ENCODE measurements at places on chromosomes 6 and 20.

GRCh38 chr6:7828124-7828523, 82.5 kb downstream of the TXNDC5 start:
- no peak for DNase-seq

- peak; percentile 90 for DNase-seq
These were observed 99.1 kb downstream of the ARMC2 start for GRCh38 chr6:108947114-108947854.

DNA sequence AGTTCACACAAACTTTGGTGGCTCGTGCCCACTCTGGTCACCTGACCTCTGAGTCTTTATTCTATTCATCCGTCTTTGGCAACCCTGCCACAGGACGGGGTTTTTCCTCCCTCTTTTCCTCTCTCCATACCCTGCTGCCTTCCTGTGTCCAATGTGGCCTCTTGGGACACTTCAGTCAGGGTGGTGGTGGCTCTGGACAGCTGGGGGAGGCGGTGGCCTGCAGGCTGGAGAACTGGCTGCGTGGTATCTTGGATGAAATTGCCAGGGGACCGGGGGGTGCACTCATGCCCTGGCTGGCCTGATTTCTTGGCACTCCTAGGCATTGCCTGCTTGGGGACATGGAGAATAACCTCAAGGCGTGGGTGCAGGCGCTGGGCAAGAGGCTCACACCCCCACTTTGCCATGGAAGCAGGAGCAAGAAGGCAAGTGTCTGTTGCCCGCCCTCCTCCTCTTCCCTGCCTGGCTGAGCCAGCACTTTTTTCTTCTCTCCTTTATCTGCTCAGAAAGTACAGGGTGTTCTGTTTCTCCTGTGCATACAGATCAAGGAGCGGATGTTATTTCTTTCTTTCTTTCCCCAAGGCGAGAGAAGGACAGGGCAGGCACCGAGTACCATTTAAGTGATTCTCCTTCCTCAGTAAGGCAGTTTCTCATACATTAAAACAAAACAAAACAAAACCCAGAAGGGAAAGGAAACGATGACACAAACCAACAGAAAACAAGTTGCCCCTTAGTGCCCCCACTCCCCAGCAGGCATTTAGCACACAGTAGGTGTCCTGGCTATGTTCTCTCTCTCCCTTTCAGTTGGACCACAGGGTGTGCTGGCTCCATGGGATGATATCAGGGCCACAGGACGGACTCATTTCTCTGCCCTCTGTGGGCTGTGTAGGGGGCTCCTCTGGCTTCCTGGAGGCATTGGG, 155.5 kb upstream of the RNF24 start:
- DNase-seq = peak; percentile 68

- no peak for DNase-seq
These were observed 9.7 kb downstream of the MDC1 start for GRCh38 chr6:30707281-30707850.

GRCh38 chr6:12772416-12772815, 55.8 kb downstream of the PHACTR1 start:
- DNase-seq = no peak

DNA sequence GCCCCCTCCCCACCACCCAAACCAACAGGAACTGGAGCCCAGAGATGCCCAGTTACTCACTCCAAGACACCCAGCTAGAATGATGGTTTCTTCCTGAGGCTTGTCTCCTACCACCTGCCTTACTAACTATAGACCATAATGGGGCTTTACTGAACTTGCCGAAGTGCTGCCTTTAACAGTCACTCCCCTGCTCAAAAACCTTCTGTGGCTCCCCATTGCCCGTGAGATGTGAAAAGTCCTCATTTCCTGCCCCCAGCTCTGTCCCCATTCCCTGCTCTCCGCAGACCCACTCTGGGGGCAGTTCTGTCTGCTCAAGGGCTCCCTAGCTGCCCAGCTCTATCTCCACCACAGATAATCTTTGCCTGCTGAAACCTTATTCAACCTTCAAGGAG, 4.9 kb downstream of the SIGLEC1 start:
- no peak for DNase-seq

DNA sequence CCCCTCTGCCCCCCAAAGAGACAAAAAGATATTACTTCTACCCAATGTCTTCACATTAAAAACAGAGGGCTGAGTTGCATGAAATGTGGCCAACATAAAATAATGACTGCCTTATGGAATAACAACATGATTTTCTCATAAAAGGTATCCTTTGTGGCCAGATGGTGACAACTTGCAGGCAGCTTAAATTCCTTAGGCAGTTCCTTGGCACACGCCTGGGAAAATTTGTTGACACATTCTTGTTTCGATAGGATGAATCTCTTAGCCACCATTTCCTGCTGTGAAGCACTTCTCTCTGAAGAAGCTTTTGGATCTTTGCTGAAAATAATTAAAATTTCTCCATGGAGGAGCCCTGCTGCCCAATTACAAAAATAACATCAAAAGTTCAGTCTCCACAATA, 109.0 kb upstream of the COL21A1 start:
- DNase-seq = peak; percentile 63

- DNase-seq = peak; percentile 61
These were observed 33.2 kb downstream of the ANKS1A start for GRCh38 chr6:34922177-34922663.

DNA sequence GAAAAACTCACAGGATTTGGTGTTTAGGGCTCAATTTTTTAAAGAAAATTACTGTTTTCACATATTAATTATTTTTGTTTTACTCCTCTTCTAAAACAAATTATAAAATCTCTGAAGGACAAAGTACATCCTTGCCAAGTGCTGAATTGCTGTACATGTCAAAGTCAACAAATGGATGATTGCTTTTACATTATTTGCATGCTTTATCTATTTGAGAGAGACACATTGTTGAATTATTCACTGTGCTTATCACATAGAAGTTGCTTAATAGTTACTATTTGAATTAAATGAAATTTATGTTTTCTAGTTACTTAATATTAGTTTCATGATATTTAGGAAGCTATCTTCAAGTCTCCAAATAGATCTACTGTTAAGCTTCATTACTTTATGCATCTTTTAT, 318.6 kb upstream of the PTCHD4 start:
- no peak for DNase-seq

DNA sequence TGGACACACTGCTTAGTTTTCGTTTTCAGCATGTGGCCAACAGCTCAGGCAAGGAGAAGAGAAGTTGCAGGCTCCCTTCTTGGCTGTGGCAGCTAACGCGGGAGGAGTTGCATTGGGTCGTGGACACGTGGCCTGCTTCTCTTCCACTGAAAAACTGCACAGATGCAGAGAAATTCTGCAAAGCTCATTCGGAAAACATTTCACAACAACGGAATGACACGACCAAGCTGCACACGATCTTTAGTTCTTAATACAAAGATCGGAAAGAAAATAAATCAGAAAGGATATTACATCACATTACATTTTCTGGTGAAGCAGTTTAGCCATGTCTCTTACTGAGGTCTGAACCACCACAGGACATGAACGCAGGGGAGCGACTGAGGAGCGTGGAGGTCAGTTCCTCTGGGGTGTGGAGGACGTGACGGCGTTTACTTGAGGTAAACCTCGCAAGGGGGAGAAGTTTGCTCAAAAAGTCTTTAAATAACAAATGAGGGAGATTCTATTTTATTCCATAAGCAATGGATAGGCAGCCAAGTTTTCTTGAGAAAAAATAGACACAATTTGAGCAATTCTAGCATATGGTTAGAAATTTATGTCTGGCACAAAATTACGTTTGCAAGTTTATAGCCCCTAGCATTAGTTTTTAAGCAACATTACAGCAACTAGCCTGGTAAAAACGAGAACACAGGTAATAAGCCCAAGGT, 178.3 kb downstream of the THBS2 start:
- DNase-seq = peak; percentile 94

GRCh38 chr6:111696814-111697213, 91.1 kb upstream of the TRAF3IP2 start:
- no peak for DNase-seq

GRCh38 chr6:66321017-66321416, 614.0 kb upstream of the EYS start:
- no peak for DNase-seq

DNA sequence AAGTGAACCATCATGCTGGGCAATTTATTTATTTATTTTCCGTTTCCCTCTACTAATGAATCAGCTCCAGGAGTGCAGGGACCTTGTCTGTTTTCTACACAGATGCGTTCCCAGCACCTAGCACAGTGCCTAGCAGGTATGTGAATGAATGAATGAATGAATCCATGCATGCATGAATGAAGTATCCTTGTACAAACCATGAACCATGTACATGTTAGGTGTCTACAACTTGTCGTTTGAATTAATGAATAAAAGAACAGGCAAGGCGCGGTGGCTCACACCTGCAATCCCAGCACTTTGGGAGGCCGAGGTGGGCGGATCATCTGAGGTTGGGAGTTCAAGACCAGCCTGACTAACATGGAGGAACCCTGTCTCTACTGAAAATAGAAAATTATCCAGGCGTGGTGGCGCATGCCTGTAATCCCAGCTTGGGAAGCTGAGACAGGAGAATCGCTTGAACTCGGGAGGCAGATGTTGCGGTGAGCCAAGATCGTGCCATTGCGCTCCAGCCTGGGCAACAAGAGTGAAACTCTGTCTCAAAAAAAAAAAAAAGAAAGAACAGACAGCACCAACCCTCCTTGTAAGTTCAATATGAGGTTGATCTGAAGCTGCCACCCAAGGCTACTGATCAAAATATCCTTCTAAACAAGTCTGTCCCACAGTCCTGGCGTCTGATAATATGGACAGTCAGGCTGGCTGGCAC, 27.3 kb upstream of the SLC9A8 start:
- DNase-seq = no peak

- DNase-seq = peak; percentile 9
These were observed 709 bp downstream of the SCAND1 start for GRCh38 chr20:35953387-35954199.

- peak; percentile 39 for DNase-seq
These were observed 43.1 kb downstream of the BLTP3A start for GRCh38 chr6:34834789-34835518.

DNA sequence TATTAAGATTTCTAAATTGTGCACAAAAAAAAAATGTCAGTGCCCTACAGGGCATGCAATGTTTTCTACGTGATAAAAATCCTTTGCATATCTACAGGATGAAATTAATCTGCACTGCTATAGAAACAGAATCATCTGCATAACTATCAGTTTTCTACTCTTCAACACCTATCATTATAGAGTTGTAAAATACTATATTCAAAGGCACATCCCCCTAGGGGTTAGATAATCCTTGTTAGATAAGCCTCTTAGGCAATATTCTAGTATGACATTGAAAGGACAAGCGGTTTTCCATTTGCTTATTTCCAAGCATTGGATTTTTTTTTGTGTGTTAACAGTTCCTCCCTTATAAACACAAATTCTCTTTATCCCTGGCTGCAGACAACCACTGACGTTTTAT, 98.7 kb upstream of the LAMA2 start:
- DNase-seq = no peak

GRCh38 chr6:68082086-68082485, 553.0 kb upstream of the ADGRB3 start:
- DNase-seq = no peak

GRCh38 chr20:63290677-63291472, 2.1 kb upstream of the COL20A1 start:
- DNase-seq = peak; percentile 34

DNA sequence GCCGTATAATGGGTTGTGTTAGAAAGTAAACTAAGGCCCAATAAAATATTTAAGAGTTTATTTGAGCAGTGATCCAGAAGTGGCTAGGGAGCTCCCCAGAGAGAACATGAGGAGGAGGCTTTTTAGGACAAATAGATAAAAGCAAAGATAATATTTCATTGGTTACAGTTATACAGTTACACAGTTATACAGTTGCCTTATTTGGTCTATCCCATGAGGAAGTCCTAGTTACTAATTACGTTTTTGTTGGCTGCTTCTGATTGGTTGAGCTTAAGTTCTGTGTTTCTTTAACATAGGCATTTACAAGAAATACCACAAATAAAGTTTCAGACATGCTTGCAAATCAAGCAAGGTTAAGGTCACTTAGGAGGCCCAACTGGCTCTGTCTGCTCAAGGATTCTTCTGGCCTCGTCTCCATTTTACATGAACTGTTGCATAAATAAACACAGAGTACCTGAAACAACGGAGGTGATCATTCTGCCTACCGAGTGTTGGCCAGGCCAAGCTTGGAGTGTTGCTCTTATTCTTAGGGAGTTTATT, 7.0 kb downstream of the UBD start:
- peak; percentile 76 for DNase-seq

- peak; percentile 90 for DNase-seq
These were observed 211.6 kb upstream of the MARCKS start for GRCh38 chr6:113645576-113645970.

- no peak for DNase-seq
These were observed 248.8 kb downstream of the TTLL2 start for GRCh38 chr6:167573461-167574215.

DNA sequence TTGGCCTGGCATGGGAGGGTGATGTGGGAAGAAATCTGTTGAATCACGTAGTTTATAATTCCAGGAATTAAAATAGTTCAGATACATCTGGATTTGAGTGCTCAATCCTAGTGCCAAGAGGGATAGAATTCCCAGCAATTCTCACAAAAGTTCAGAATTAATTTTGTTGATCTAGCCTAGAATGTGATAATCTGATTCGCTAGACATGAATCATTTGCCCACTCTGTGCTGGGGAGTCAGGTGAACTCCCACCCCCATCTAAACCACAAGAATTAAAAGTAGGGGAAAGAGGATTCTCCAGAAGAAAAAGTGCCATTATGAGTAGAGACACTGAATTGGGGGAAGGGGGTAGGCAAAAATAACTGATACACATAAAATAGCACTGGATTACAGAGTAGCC, 85.0 kb downstream of the LIN28B start:
- DNase-seq = no peak

- DNase-seq = no peak
These were observed 338.4 kb upstream of the IRAK1BP1 start for GRCh38 chr6:78528926-78529325.

- peak; percentile 63 for DNase-seq
These were observed 121.9 kb downstream of the SIM1 start for GRCh38 chr6:100342830-100343229.

- DNase-seq = peak; percentile 76
These were observed 60.9 kb downstream of the RPRD1B start for GRCh38 chr20:38094373-38094891.

- DNase-seq = no peak
These were observed 365.1 kb downstream of the ZFAND3 start for GRCh38 chr6:38184585-38185080.

DNA sequence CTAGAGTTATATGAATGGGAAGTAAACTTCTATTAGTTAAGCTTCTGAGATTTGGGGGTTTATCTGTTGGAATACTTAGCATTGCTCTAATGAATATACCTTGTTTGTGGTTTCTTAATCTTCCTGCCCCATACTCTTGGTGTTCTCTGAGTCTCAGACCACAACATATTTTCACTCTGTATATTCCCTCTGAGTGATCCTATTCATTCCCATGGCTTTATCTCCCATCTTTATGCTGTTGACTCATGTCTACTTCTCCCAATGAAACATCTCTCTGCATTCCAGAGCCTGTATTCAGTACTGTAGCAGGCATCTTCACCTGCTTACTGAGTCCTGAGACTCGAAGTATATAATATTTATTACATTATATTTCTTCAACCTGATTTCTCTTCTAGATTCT, 283.7 kb upstream of the MAP3K7 start:
- no peak for DNase-seq
